Iris pigment epithelial cell (primary cell): ENCODE measurements at places on chromosomes 6 and 20.

- DNase-seq, result peak; percentile 98
Measured at GRCh38 chr6:21987501-21987957, 309.3 kb downstream of the PRL start.

GRCh38 chr6:1986454-1987243, 258.8 kb downstream of the GMDS start:
- DNase-seq, result peak; percentile 10

- no peak for DNase-seq
Measured at GRCh38 chr20:38067717-38068365, 34.3 kb downstream of the RPRD1B start.

GRCh38 chr20:22949331-22950109, 85.6 kb upstream of the SSTR4 start:
- DNase-seq, result no peak

GRCh38 chr6:70241991-70242420, 60.9 kb downstream of the COL9A1 start:
- DNase-seq, result no peak

DNA sequence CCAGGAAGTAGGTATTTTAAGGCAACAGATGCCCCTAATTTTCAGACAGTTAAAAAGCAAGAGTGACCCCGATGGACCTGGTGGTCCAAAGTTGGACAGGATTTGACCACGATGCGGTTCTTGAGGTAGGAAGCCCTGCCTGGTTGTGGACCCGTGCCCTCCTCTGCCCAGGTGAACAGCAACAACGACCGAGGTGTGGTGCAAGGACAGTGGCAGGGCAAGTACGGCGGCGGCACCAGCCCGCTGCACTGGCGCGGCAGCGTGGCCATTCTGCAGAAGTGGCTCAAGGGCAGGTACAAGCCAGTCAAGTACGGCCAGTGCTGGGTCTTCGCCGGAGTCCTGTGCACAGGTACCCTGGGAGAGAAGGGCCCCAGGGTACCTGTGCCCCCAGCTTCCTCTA, 18.7 kb downstream of the TGM6 start:
- DNase-seq, result no peak

DNA sequence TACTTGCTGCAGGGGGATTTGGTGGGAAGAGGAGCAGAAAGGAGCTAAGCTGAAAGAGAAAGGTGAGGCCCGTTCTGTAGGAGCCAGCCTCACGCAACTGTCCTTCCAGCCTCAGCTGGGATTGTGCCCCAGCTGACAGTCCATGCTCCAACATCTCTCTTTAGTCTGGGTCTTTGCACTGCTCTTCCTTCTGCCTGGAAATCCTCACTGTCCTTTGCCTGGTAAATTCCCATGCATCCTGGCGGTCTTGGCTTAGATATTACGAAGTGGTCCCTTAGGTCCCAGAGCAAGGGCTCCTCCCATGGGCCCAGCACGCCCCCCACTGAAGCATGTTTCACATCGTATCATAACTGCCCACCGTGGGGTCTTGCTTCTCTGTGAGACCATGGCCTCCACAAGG, 52.2 kb downstream of the FGD2 start:
- DNase-seq, result no peak

DNA sequence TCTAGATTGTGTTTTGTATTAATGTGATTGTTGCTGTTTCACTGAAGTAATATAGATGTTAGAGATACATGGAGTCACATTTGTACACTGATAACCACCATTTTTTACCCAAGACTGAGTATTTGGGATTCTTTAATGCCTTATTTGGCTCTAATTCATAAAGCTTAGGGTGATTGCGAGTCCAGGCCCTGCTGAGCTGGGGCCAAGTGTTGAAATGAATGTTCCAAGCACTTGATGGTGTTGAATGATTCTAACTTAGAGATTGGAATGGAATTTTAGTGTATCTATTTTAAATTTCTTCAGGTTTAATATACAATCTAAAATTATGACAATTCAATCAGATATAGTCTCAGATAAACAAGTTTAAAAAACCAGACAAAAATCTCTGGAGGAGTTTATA, 329.4 kb upstream of the SLC35B3 start:
- no peak for DNase-seq

DNA sequence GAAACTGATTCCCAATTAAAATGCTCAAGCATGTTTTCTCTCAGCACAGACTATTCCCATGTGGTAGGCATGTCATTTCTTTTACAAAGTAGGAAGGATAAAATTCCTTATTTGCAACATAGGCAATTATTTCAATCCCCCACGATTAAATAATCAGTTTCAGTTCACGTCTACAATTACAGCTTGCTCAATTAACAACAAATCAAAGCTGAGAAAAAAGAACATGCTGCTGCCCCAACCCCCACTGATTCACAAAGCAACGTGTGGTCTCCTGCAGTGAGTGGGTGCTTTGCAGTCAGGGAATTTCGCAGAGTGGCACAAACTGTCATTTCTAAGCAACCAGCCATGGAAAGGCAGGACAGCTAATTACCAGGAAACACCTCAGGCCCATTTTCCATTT, 17.0 kb downstream of the RNASET2 start:
- no peak for DNase-seq

DNA sequence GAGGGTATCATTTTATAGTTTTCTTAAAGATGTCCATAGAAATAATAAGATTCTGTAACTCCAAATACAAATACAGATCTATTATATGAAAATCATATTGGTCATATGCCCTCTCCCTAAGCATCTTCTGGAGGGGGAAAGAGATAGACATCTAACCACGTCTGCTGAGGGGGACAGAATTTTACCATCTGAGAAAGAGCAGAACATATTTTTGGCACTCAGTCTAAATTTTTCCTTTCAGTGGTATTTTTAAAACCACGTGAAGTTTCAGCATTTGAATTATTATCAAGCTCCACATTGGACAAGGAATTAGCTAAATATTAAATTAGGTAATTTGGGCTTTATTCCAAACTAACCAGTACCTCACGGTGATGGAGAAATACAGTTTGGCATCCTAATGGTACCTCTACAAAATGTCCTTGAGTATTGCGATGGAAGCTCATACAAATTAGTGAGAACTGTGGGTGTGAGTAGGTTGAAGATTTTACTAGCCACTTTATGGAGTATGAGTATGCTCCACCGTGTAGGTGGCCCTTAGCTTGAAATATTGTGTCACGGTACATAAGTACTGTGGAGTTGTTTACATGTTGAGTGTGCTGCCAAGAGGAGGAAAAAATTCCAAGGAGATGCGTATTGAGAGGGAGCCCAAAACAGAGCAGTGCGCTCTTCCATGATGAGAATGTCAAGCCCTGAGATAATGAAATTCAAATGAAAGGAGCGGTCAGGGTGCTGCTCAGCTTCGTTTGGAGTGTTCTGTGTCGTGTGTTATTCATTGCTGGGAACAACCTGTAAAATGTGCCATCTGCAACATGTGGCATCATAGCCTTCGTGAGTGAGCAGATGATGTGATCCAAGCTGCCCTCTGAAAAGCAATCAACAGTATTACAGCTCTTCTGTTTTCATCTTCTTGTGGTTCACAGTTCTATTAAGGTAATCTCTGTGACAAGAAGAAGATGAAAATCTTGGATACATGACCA, 48.4 kb upstream of the PHACTR2 start:
- no peak for DNase-seq

DNA sequence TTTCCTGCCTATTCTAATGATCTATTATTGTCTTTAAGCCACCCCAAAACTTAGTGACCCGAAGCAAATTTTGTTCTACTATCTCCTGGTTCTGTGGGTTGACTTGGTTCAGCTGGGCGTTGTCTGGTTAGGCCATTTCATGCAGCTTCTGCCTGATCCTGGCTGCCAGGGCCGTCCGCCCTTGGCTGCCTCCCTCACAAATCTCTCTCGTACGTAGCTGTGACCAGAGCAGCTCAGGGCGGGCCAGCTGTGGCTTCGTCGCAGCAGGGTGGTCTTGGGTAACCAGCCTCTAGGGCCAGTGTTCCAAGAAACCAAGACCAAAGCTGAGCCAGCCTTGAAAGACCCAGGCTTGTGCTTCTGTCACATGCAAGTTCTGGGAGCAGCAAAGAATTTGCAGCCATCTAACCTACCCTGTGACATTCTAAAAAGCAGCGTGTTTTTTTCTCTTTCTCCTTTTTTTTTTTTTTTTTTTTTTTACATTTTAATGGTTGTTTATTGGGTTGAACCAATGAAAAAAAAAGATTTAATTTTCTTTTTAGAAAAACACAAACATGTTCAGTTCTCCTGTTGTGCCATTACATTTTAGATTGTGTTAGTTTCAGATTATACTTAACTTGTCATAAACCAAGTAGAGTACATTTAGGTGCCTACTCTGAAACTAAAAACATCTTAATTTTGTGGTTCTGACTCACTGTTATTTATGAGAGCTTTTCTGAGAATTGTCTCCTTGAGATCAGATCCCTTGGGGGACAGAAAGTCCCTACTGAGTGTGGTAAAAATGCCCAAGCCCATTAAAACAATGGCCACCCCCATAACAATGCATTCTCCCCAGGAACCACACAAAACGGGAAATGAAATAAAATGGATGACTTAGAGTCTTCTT, 83.9 kb downstream of the ZDHHC14 start:
- DNase-seq, result no peak

GRCh38 chr20:41165001-41165882, 27.9 kb downstream of the PLCG1 start:
- DNase-seq, result no peak

- DNase-seq, result no peak
Measured at GRCh38 chr6:33958526-33959328, 154.9 kb upstream of the MLN start.

- DNase-seq, result no peak
Measured at GRCh38 chr6:105966481-105966880, 119.7 kb upstream of the PRDM1 start.

- peak; percentile 48 for DNase-seq
Measured at GRCh38 chr20:35767683-35768481, 3.9 kb upstream of the PHF20 start.

DNA sequence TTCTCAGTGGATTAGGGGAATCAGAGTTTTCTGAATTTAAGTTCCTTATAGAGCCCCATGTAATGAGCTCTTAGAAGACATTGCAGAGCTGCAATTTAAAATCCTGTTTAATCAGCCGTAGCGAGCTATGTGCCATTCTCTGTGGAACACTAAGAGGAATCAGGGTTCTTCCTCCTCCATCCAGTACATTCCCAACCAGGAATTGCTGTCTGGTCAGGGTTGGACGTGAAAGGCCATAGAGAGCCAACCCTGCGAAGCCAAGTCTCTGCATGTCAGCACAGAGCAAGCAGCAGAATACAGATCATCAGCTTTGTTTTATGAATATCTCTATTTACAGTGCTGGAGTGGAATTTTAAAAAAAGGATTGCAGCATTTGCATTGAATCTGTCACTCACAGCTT, 366.0 kb downstream of the LAMA2 start:
- DNase-seq, result no peak

GRCh38 chr20:573414-574296, 30.1 kb upstream of the CSNK2A1 start:
- no peak for DNase-seq

DNA sequence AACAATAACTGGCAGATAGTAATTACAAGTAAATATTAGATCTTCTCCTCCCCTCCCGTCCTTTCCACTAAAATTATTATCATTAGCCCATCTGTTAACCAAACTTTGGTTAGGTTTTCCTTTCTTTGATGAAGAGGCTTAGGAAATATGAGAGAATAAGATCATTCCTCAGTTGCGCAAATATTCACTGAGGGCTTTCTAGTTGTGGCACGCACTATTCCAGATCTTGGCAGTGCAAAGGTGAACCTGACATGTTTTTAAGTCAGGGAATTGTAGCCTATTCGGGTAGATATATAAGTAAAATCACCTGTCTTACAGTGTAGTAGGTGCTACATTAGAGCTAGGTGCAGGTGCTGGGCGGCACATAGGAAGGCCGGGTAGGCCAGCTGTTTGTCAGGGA, 31.1 kb downstream of the RNF217 start:
- DNase-seq, result no peak

DNA sequence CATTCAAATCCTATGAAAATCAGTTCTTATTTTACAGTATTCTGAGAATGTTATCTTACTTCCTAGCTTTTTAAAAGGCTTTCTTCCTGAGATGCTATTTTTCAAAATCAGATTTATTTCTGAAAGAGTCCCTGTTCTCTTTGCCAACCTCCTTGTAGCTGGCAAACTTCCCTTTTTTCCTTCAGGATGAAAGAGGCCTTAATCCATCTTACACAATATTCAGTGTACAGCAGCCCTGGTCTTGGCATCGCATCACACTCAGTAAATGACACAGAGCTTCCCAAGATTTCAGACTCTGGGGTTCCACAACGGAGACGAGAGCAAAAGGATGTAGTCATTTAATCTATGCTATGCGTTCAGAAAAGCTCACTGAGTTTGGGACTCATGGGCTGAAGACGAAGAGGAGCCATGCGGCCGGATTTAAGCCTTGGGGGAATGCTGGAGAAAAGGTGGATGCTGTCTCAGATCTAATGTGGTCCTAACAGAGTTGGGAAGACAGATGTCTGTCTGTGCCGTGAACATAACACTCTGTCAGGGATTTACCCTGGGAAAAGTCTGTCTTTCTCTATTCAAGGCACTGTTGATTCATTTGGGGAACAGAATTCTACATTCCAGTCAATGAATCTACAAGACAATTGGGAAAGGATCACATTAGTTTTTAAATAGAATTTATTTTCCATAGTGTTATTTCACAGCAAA, 616.4 kb upstream of the AGPAT4 start:
- no peak for DNase-seq

DNA sequence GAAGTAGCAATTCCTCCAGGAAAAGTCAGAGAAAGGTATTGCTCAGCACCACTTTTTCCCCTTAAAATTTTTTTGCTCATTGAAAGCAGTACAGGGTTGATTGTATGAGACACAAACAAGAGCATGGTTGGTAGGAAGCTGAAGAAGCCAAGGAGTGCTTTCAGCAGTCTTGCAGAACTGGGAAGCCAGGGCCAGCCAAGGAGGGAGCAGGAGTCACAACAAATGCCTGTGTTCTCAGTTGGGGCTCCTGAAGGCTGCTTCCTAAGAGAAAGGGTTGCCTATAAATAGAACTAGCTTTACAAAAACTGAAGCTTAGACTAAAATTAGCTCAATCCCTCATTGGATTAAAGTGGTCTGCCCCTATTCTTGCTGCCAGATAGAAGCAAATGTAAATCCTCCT, 3.3 kb upstream of the THEMIS start:
- no peak for DNase-seq

DNA sequence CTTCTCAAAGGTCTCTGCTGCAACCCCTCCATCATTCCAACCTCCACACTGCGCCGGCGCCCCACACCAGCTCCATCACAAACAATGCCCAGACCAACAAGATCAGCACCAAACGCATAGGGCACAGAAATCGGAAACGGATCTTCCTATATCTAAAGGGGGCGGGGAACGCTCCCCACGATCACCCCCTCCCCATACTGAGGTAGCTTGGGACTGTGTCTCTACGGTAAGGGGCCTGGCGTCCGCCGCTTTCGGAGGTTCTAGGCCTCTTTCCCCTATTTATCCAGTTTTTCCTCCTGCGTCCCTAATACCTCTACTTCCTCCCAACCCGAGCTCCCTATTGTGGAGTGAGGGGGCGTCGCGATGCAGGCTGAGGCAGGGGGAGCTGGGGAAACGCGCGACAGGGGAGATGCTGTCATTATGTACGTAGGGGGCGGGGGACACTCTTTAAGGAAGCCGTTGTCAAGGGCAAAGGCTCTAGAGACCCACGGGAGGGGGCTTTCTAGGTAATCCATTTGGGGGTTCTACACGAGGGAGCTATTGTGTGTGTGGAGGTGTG, 909 bp downstream of the DNAAF9 start:
- DNase-seq, result peak; percentile 16

- DNase-seq, result no peak
Measured at GRCh38 chr6:34178357-34179105, 32.6 kb upstream of the GRM4 start.
